ENCODE measurements at places on chromosomes 16 and 17.

GRCh38 chr17:8745586-8746500 is 1.2 kb upstream of the CCDC42 start:
- DNase-seq, result peak; percentile 80

- DNase-seq, result no peak
Observed at GRCh38 chr17:80969030-80969673, 22.5 kb upstream of the CHMP6 start.

- no peak for DNase-seq
Observed at GRCh38 chr16:48272837-48273421, 25.6 kb upstream of the ABCC11 start.

DNA sequence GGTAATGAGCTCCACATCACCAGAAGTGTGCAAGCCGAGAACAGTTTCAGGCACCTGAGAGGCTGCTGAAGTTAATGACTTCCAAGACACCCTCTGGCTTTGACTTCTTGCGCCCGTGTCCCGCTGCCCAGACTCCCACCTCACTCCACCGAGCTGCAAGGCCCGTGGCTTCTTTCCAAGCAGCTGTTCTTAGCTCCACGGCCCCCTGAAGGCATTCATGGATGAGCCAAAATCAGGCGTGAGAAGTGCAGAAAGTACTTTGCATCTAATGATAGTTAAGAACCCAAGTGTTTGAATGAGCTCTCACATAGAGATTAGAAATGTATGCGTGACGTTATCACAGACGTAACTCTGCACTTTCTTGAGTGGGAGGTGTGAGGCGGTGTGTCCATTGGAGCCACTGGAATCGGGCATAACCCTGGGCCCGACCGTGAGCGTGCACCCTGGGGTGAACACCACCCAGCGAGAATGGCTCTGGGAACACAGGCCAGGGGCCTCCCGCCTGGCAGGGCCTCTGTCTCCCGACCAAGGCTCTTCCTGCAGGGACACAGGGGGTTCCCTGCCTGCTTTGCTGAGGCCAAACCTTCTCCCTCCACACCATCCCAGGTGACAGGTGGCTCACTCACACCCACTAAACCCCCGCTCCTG is 11.0 kb downstream of the NPTX1 start:
- no peak for DNase-seq

GRCh38 chr16:5056352-5056751 is 9.4 kb downstream of the C16orf89 start:
- DNase-seq, result peak; percentile 31

GRCh38 chr17:28810437-28810836 is 32.2 kb downstream of the FAM222B start:
- no peak for DNase-seq

- no peak for DNase-seq
Observed at GRCh38 chr16:9199311-9199710, 107.9 kb downstream of the HAPSTR1 start.

- DNase-seq, result no peak
Observed at GRCh38 chr16:58040496-58040846, 14.9 kb downstream of the MMP15 start.

- DNase-seq, result no peak
Observed at GRCh38 chr16:26491101-26491670, 575.5 kb upstream of the C16orf82 start.

DNA sequence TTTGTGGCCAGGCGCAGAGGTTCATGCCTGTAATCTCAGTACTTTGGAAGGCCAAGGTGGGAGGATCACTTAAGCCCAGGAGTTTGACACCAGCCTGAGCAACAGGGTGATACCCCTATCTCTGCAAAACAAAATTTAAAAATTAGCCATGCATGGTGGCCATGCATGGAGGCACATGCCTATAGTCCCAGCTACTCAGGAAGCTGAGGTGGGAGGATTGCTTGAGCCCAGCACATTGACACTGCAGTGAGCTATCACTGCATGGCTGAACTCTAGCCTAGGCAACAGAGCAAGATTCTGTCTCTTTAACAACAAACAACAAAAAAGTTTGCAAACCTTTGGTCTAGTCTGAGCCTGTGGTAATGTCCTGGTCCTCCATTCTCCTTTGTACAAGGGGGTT is 69.2 kb upstream of the CNEP1R1 start:
- no peak for DNase-seq

- DNase-seq, result no peak
Observed at GRCh38 chr16:83068686-83069085, 441.9 kb downstream of the CDH13 start.

DNA sequence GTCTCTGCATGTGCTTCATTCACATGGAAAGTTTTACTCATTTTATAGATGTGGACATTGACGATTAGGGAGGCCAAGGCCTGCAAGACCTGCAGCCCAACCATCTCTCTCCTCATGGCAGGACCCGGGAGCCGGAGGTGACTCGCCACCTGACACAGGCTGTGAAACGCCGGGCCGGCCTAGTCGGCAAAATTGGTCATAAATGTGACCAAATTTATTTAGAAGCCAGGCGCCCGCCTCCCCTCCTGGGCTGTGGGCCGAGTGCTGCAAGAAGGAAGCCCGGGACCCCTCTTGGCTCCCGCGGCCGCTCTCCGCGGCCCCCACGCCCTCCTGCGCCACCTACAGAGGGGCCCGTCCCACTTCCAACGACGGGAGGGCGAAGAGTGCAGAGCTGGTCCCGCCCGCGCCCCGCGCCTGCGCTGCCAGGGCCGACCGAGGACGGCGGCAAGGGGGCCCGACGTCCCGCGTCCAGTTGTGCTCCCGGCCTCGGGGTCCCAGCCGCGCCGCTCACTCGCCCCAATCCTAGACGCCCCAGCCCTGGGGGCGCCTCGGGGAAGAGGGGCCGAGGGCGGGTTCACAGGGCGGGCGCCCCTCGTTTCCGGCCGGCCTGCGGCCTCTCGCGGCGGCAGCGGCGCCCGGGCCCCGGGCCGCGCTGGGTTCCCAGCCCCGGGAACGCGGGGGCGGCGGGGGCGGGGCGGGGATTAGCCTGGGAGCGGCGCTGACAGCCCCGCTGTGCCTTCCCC is 47.5 kb downstream of the WNT3 start:
- DNase-seq, result peak; percentile 18

GRCh38 chr17:81340607-81341515 is 45.8 kb upstream of the SLC38A10 start:
- DNase-seq, result no peak

DNA sequence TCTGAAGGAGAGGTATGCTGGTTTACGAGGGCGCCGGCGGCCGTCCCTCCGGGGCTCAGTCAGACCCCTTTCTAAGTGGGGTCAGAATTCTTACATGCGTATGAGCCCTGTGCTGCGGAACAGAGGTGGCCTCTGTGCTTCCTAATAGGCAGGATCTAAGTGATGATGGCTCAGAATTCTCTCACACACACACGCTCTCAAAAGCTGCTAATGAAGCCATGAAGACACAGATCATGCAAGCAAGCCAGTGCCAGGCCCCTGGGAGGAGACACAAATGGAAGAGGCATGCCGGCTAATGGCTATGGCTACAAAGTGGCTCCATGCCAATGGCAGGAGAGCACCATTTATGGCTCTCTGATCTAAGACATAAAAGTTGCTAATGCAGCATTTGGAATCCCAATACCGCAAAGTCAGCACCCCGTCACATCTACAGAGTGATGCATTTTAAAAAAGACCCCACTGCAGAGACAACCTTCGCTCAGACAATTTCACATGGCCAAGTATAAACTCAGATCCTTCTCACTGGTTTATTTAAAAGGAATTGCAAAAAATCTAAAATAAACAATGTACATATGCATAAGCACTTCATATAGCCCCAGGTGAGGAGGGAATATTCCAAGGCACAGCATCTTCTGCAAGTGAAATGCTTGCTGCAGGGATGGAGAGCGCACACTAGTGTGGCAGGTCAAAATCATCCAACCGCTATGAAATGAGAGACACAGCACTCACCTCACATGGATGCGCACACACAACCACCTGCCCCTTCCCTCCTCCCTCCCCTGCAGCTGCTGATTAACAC is 24.5 kb downstream of the NPLOC4 start:
- no peak for DNase-seq

DNA sequence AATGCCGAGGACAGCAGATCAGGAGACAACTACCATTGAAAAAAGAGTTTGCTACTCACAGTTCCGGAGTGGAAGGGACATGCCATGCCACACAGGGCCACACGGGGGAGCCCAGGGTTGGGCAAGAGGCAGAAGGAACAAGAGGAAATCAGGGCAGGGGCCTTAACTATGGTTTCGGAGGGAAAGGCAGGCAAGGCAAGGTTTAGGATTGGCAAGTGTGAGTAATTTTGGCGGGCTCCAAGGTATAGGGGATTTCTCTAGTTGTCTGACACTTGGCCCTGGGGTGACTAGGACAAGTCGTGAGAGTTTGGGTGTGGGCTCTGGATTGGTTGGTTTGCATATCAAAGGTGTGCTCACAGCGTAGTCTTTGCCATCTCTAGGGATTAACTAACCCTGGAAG is 27.0 kb upstream of the NTN1 start:
- peak; percentile 18 for DNase-seq

- DNase-seq, result no peak
Observed at GRCh38 chr17:52209507-52209906, 51.0 kb upstream of the CA10 start.

- no peak for DNase-seq
Observed at GRCh38 chr17:31511580-31511979, 120.1 kb downstream of the RAB11FIP4 start.

GRCh38 chr16:49540836-49541235 is 167.2 kb downstream of the C16orf78 start:
- DNase-seq, result no peak

DNA sequence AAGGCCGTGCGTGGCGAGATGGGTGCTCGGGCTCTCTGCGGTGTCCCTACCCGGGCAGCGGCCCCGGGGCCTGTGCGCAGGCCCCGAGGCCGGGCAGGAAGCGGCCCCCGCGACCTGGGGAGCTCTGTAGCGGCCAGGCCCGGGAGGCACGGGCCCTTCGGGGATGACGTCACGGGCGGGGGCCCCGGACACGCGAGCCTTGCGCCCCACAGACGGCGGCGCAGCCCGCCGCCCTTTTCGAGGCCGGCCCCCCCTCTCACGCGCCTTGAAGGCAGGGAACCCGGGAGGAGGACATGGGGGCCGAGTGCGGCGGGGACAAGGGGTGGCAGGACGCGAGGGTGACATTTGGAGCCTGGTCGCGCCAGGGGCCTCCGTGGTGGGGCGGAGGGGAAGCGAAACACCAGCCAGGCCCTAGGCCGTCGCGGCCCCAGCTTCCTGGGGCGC is 1.1 kb downstream of the RAI1 start:
- peak; percentile 71 for DNase-seq

DNA sequence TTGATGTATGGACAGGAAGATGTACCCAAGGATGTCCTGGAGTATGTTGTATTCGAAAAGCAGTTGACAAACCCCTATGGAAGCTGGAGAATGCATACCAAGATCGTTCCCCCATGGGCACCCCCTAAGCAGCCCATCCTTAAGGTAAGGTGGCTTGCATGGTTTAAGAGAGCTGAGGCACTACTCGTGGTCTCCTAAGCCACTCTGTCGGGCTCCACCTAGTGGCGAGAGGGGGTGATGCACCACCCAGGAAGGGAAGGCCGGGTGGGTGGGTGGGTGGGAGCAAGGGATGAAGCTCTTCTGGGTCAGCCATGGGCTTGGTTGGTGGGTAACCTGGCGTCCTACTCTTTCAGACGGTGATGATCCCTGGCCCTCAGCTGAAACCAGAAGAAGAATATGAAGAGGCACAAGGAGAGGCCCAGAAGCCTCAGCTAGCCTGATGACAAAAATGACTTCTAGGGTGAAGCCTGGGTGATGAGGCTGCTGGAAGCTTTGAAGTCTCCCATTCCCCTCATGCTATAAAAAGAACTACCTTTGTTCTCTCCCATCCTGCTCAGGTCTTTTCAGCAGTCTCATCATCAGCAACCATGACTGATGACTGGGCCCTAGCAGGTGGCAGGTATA is 21.5 kb downstream of the GPR179 start:
- DNase-seq, result peak; percentile 37

GRCh38 chr16:50303605-50304466 is 37.5 kb downstream of the ADCY7 start:
- no peak for DNase-seq

- DNase-seq, result no peak
Observed at GRCh38 chr16:31268033-31268365, 8.2 kb downstream of the ITGAM start.

DNA sequence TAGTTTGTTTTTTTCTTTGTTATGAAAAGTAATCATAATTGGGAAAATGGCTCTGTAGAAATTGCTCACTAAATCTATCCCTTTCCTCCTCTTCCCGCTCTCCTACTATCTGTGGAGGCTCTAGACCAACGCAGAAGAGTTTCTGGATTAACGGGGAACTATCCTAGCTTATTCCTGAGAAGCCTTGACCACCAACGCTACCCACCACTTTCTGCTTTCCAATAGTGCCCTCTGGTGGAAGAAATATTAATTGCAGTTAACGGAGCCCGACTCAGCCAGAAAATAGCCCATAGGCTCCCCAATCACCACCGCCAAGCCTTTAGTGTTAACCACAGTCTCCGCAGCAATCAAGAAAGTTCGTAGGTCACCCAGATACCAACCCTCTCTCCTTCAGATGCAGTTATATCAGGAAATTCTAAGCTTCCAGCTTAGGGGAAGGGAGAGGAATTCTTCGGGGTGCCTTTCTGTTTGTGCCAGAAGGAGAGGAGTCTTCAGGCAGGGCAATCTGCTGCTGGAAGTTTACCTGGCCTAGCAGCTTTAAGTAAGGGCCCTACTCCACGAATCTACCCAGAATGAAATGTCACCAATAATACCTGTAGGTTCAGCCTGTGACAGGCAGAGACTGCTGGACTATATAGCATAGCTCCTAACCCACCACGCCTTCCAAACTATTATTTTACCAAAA is 23.0 kb upstream of the NSRP1 start:
- peak; percentile 16 for DNase-seq

DNA sequence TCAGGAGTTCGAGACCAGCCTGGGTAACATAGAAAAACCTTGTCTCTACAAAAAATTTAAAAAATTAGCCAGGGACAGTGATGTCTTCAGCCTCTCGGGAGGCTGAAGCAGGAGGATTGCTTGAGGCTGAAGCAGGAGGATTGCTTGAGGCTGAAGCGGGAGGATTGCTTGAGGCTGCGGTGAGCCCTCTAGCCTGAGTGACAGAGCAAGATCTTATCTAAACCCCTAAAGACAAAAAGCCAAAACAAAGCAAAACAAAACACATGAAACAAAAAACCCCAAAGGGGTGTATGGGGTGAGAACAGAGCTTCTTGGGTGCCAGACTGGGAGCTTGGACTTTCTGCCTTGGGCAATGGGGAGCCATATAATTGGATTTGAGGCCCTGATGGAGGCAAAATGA is 2.6 kb downstream of the SPNS3 start:
- DNase-seq, result no peak

GRCh38 chr16:69393898-69394849 is 8.4 kb upstream of the TERF2 start:
- DNase-seq, result no peak

GRCh38 chr16:87951552-87952538 is 611 bp downstream of the BANP start:
- no peak for DNase-seq

GRCh38 chr16:53958341-53958880 is 254.5 kb downstream of the FTO start:
- DNase-seq, result no peak

GRCh38 chr16:86926181-86927094 is 348.1 kb downstream of the FOXL1 start:
- DNase-seq, result no peak

DNA sequence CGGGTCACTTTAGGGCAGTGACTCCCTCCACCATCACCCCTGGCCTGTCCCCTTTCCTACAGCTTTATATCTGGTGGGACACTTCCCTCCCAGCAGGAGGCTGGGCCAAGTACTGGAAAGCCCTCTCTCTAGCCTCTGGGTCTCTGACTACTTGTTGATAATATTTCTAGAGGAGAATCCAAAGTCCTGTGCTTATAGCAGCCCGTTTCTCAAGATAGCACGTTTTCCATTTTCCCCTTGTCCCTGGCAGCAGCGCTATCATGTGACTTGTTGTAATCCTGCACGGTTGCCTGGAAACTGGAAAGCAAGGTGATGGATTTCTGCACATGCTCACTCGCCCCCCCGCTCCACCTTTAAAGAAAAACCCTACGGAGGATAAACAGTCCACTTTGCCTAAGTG is 3.3 kb upstream of the AXIN2 start:
- no peak for DNase-seq

Measured in CD4-positive, alpha-beta T cell treated with Interferon gamma for 1 hour (primary cell).